HL-60 (cell line): ENCODE measurements at places on chromosomes 5 and 9.
A peak's percentile ranks its signal among the peaks of the same experiment; 100 is the strongest.

- no peak for DNase-seq
Measured at GRCh38 chr9:132018957-132019405, 60.7 kb downstream of the MED27 start.

GRCh38 chr9:18208166-18209059 lies 265.5 kb upstream of the ADAMTSL1 start:
- peak; percentile 6 for DNase-seq

DNA sequence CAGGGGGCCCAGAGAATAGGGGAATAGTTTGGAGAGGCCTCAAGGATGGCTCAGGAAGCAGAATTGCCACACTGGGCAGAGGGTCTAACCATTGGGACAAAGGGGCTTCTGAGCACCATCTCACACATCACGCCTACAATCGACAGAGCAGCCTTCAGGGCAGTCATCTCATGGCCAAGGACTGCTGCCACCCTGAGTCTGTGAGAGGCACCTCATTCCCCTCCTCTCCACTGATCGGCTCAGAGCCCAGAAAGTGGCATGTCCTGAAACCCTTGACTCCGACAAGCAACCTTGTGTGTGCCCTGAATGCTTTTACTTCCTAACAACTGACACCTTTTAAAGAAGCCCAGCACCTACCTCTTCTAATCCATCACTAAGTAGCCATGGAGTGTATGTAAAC lies 128.9 kb upstream of the PTPN3 start:
- no peak for DNase-seq

DNA sequence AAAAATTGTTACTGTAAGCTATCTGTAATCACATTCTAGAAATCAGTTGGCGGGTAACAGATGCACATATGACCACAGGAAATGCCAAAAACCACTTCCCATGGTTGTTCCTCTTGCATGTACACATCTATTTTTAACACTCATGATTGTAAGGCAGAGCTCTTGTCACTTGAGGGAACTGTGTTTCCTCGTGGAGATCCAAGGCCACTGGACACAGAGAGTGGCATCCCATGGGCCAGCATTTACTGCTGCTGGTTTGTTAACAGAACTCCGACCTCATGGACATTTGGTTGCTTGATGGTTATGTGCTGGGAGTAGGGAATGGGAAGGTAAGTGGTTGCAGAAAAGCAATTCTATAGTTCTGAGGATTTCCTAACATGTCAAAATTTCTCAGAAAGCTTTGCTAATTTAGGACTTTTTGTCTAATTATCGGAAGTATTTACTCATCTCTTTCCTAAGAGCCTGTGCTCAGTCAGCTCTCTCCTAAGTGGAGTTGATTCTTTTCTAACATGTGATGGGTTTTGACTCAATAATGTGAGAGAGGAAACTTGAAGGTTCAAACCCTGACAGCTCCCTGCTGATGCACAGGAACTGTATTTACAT lies 202.0 kb upstream of the NR3C1 start:
- peak; percentile 83 for DNase-seq

- no peak for DNase-seq
Measured at GRCh38 chr5:51104556-51104955, 278.7 kb upstream of the ISL1 start.

DNA sequence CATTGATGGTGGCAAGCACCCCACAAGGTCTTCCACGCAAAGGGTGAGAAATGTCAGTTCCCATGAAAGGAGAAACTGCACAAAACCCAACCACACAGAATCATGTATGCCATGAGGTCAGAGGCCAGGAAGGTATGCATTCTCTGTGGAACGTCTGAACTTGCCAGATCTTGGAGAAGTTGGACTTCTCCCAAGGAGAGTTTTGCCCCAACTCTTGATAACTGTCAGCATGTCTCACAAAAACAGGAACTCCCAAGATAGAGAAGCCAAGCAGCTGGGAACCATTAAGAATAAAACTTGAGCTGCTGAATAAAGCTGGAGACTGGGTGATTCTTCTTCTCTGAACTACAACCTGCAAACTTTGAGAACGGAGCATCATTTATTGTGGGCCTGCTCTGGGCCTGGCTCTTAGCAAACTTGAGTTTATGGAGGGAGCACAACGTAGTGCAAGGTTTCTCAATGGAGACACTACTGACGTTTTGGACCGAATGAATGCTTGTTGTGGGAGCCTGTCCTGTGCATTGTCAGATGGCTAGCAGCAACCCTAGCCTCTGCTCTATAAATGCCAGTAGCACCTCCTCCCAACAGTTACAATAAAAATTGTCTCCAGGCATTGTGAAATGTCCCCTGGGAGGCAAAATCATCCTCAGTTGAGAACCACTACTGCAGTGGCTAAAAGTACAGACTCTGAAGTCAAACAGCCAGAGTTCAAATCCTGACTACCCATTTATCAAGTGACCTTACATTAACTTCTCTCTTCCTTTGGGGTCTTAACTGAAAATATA lies 193.5 kb downstream of the ACTL7B start:
- DNase-seq: no peak

- peak; percentile 80 for DNase-seq
Measured at GRCh38 chr9:129889122-129889940, 54.1 kb downstream of the USP20 start.

DNA sequence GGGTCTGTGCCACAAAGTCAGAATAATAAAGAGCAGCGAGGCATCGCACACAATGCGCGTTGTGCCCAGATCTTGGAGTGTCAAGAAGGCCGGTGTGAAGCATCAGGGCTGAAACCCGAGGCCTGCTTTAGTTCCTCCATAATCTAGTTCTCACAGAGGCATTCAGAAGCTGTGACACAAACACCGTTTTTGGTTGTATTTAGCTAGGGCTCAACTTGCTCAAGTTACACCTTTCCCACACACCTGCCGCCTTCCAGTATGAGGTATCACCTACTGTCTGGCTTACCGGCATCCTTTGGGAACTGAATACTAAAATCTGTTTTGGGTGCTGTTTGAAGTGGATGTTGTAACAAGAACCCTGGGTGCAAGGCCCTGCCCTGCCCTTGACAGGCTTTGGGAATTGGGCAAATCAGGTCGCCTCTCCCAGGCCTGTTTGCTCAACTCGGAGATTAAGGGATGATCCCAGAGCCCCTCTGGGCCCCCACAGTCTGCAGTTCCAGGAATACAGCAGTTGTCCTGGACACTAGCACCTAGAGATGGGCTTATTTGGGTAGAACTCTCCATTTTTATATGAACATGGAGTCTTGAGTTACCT lies 27.0 kb downstream of the SLC25A25 start:
- DNase-seq: no peak

- DNase-seq: no peak
Measured at GRCh38 chr9:110168486-110168885, 39.5 kb downstream of the C9orf152 start.
